DMS79 treated with DMSO at 0.1 percent for 48 hours (cell line): ENCODE measurements at places on chromosomes 12 and 14.

DNA sequence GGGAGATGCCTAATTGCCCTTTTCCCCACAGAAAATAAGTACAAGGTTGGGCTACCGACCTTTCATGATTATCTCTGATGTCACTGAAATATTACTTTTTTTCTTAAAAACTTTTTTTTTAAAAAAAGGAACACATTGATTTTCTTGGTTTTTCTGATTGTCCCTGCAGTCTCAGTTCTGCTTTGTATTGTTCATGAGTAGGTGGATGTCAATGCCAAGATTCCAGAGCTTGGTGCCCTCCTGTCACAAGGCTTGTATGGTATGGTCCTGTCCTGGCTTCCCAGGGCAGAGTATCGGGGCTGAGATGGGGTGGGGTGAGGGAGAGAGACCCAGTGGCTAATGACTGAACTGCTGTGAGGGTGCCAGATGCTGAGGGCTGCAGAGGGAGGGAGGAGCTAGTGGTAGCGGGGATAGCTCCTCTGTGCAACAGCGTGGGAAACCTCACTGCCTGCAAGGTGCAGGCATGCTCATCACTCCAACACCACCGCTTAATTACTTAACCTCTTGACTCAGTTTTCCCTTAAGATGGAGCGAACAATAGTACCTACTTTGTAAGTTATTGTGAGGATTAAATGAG, 4.4 kb upstream of the CTDSP2 start:
- no peak for DNase-seq

DNA sequence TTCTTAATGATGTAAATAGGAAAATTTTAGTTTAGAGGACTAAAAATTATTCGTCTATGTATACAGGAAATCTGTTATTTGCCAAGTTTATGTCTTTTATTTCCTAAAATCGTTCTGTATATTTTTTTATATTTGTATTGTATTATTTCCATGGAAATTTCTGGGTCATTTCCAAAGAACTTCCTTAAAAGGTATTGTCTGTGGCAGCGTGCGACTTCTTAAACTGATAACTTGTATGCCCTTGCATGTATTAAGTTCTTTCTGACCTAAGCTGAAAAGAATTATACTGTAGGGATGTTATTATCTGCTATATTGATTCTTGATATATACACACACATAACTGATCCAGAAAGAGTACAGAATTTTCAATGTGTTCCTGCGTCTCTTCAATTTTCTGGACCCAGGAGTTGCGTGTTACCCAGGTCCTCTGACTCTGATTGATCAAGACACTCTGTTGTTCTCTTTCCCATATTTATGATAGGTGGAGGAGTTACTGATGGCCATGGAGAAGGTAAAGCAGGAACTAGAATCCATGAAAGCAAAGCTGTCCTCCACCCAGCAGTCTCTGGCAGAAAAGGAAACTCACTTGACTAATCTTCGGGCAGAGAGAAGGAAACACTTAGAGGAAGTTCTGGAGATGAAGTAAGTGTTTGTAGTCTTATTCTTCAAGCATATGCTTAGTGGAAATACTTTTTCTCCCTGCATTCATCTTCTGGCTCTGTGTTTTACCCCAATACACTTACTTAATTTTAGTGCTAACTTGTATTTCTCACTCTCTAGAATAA, 298.5 kb downstream of the ERC1 start:
- DNase-seq: no peak

- no peak for DNase-seq
Measured at GRCh38 chr14:72443991-72444441, 449.9 kb downstream of the DPF3 start.

DNA sequence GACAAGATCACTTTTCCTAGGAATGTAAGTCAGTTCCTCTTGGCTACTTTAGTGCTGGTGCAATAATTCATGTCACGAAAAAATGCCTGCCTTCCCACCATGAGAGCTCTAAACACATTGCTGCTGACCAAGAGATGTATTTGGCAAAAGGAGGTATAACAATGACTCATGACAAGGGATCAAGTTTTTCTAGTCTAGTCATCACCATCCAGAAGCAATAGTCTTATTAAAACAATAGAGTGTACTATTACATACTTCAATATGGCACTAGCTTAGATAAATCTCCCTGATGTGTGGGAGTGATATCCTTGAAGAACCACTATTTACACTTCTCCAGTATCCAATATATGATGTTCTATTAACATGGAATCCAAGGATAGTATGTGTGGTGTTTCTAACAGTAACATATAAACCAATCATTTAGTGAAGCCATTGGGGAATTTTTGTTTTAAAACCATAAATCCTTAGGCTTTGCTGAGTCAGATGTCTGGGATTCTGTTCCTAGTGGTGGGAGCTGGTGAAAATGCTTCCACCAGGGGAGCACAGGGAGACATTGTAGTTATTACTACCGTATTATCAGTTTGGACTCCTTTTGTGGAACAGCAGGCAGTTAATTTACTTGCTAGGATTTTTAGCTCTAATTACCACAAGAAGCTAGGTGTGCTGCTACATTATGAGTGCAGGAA, 1387.5 kb downstream of the LRFN5 start:
- no peak for DNase-seq

- DNase-seq: no peak
Measured at GRCh38 chr12:92608151-92609091, 94.4 kb upstream of the PLEKHG7 start.

- DNase-seq: no peak
Measured at GRCh38 chr14:104659146-104659545, 30.3 kb upstream of the INF2 start.

DNA sequence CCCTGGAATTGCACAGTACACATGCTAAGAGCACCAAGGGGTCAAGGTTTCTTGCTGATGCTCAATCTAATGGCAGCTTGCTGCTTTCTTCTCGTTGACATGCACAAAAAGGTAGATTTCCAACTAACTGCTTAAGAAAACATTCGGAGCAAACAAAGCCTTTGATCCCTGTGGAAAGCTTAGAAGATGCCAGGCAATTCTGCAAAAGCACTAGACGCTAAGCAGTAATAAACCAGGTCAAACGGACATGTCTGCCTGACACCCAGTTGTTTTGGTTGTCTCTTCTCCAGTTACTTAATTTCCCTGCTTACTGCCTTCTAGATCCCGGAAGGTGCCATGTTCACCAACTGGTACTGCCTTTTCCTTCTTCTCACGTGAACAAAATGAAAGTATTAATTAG, 100.5 kb upstream of the TMCC3 start:
- DNase-seq: no peak
